CD4-positive, alpha-beta T cell (primary cell): ENCODE measurements at places on chromosomes 12 and 14.

DNA sequence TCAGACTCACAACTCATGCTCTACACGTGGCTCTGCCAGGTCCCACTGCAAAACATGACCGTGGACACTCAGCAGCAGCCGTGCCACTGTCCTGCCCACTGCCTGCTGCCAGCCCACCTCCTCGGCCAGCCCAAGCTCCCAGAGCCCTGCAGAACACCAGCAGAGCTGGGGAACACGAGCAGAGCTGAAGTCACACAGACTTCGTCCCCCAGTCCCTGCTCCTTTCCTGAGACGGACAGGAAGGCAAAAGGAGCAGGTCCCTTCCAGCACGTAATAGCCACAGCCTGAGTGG lies 152.1 kb downstream of the DPF3 start:
- DNase-seq: no peak

DNA sequence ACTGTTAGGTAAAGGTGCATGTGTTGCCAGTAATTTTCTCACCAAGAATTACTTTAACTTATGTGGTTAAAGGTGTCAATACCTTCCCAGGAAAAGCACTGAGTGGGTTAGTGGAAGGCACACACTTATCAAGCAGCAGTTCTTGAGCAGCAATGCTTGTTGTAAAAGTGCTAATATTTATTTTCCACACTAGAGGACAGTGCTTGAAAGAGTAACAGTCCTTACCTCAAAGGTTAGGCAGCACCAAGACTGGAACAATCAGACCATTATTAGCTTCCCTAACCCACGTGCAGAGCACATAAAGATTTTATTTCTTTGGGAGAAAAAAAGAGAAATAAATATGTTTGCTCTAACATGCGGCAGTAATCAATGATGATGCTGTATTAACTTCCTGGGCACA lies 48.8 kb upstream of the KRR1 start:
- no peak for DNase-seq

- DNase-seq: no peak
Measured at GRCh38 chr14:76589246-76589645, 172.0 kb upstream of the VASH1 start.

DNA sequence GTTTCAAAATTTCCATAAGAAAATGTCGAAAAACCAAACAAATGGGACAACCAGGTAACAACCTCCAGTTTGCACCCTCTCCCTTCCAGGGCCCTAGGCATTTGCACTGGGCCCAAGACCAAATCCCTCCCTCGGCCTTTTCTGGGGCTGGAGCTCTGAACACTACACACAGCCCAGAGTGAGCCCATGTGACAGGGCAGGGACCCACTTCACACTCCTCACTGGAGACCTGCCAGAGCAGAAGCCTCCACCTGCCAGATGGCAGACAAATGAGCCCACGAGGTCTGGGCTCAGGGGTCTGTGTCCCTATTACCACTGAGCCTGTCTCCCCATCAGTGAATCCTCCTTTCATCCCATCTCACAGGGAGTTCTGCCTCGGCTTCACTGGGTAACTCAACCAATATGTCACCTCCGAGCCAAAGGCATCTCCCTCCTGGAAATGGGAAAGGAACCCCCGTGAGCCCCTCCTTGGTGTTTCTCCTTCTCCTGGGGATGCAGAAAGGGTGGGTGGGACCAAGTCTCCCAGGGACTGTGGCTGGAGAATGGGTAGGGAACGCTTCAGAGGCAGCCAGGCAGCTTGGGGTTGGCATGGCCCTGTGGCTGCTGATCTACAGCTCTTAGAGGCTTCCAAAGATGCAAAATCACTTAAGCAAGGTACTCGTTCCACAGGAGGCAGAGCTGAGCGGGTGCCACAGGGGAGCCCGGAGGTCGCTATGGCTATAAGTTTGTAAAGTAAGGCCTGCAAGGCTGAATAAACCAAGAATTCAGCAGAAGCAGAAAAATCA lies 10.6 kb downstream of the VWF start:
- no peak for DNase-seq

- no peak for DNase-seq
Measured at GRCh38 chr12:110344657-110345056, 58.9 kb downstream of the ANAPC7 start.

DNA sequence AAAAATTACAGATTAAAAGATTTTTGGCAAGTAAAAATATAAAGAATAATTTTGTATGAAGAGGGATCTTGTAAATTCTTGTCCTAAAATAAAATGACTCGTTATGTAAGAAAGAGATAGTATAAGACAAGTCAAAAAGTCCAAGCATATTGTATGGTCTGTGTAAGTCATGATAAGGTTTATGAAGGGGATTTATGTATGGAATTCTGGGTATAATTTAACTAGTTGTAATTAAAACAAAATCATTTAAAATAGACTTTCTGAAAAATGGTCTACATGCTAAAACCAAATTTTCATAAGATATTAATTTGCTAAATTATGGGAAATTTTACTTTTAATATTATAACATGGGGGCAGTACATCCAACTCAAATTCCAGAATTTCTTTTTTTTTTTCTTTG lies 17.6 kb upstream of the PEX5 start:
- no peak for DNase-seq

DNA sequence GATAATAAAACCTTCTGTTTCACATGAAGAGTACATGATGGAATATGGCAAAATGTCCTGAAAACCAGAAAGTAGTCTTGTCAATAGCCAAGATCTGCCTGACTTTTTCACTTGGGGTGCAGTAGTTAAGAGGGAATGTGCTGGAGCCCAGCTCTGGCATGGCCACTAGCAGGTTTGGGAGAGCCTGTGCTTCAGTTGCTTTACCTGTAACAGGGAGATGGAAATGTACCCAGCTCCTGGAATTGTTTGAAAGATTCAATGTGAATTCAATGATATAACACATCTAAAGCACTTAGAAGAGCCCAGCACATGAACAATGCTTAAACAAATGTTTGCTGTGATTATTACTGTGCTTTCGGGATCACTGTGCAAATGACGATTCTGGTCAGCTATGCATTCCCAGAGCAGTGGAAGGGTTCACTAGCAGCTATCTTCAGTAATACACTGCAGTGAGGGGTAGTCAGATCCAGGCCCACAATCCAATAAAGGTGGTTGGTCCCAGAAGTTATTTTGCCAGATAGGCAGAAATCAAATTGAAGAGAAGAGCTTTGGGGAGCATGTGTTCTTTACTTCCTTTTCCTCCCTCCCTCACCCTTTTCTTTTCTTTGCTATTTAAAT lies 224.9 kb downstream of the APAF1 start:
- no peak for DNase-seq
